ENCODE measurements at places on chromosomes 13 and 19. TPM values are rescaled to one million over a fixed set of nuclear protein-coding genes. Genes with fewer than 3 reads are reported as not detected.

The CIC gene
- total RNA-seq = 23.5 TPM

The PALM3 gene
- 0.30 TPM for total RNA-seq

The NLRP13 gene
- not detected for total RNA-seq

The SULT2A1 gene
- not detected for total RNA-seq

The KCTD15 gene
- 60.5 TPM for total RNA-seq

The ZNF132 gene
- total RNA-seq = 8.0 TPM

The LIM2 gene
- not detected for total RNA-seq

The MCF2L gene
- under 0.01 TPM for total RNA-seq

The FLT1 gene
- total RNA-seq = 211 TPM

The KCTD4 gene
- total RNA-seq = 0.59 TPM

Data from smooth muscle cell of the umbilical artery (primary cell).